CD8-positive, alpha-beta memory T cell (primary cell): ENCODE measurements at places on chromosomes 7 and 10. TPM values are rescaled to one million over a fixed set of nuclear protein-coding genes. Genes with fewer than 3 reads are reported as not detected.
A peak's percentile ranks its signal among the peaks of the same experiment; 100 is the strongest.

DNA sequence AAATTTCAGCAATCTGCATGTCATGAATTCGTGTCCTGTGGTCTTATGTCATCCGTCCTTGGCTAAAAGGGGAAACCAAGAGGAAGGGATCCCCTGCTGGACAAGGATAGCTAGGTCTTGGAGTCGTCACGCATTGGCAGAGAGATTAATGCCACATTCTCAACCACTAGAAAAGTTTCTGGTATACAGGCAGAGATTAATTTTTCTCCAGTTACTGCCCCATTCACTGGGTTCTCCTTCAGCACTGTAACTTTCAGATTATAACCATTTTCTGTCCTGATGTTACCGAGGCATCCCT is 1060.6 kb upstream of the AUTS2 start:
- no peak for DNase-seq

DNA sequence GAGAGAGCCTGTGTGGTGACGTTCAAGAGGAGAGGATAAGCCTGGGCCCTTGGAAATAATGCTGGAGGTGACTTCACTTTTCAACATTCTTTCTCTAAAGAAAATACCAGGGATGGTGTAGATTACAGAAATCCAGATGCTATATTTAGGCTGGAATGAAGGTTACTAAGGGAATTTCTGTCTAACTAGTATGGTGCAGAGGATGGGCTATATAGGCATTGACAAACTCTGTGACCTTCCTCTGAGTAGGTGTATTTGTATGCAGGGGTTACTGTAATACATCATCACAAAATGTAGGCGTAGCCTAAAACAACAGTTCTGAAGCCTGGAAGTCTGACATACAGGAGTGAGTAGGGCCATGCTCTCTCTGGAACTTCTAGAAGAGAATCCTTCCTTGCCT is 155.3 kb upstream of the INHBA start:
- no peak for DNase-seq

DNA sequence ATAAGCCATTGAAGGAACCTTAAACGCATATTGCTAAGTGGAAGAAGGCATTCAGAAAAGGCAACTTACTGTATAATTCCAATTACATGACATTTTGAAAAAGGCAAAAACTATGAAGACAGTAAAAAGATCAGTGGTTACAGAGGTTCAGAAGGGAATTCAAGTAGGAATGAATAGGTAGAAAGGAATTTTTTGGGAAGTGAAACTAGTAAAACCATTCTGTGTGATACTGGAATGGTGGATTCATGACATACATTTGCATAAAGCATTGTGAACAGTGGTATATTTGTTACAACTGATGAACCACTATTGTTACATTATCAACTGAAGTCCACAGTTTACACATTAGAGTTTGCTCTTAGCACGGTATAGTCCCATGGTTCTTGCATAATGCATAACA is 114.2 kb upstream of the GPR22 start:
- DNase-seq = no peak

DNA sequence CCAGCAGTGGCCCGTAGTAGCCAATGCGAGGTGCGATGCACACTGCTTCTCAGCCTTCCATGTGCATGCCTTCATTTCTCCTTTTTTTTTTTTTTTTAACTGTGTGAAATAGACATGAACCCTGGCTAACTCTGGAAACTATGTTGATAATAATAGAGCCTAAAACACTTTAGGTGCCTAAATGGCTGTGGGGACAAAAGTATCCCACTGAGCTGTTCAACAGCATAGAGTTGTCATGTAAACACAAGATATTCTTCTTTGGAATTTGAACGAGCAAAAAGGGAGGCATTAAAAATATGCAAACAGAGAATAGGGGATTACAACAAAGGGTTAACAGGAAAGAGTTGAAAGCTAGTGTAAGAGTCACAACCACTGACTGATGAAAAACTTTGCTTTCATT is 162.1 kb upstream of the NOBOX start:
- no peak for DNase-seq

GRCh38 chr7:107264723-107265122 is 95.9 kb downstream of the HBP1 start:
- DNase-seq = no peak

CASTOR2 gene
- total RNA-seq = 6.3 TPM

DNA sequence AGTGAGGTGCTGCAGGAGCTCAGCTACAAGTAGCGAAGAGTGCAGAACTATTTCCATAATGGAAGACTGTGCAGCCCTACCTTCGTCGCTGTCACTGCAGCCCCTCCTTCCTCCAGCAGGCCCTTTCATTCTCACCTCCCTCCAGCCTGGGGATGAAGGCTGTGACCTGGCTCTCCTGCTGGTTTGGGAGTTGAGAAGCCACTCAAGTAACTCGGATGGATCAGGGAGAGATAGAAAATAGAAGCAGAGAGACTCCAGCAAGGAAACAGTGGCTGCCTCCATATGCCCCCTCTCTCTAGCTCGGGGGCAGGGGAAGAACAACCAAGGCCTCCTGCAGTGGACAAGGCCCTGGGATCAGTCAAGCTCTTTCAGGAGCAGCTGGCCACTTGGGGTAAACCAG is 37.4 kb upstream of the NPFFR1 start:
- no peak for DNase-seq

- DNase-seq = no peak
Measured at GRCh38 chr10:62903828-62904227, 87.7 kb upstream of the EGR2 start.

DNA sequence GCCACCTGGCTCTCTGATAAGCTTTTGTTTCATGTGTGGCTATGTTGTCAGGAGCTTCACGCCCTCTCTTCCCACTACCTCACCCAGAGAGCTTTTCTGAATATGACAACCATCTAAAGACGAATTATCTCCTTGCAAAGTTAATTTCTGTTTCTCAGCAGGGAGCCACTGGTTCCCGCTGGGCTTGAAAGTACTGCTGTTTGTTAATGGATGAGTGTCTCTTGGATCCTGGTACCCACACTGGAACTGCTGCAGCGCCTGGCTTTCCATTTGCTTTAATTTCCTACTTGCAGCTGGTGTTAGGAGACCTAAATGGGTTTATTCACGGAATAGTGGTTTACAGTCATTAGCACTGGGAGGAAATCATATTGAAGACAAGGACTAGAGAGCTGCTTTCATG is 267.9 kb upstream of the LRGUK start:
- DNase-seq = no peak

DNA sequence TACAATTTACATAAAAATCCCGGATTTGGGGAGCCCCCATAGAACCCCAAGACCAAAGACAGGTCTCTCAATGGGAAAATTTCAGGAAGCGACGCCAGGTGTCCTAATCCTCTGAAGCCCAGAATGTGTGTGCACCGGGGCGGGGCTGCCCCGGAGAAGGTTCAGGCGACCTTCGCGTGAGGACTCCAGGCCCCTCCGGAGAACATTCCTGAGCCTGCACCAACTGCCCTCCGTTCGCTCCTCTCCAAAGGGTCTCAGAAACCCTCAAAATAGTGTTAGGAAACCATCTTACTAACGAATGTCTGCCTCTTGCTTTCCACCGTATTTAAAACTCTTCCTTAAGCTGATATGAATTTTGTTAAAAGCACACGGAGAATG is 78.5 kb upstream of the INSIG1 start:
- no peak for DNase-seq

GRCh38 chr10:48924988-48925387 is 14.7 kb downstream of the LRRC18 start:
- DNase-seq = no peak

CALY gene
- total RNA-seq = 1.3 TPM

GRCh38 chr10:3471472-3471871 is 298.9 kb upstream of the PITRM1 start:
- DNase-seq = no peak

DNA sequence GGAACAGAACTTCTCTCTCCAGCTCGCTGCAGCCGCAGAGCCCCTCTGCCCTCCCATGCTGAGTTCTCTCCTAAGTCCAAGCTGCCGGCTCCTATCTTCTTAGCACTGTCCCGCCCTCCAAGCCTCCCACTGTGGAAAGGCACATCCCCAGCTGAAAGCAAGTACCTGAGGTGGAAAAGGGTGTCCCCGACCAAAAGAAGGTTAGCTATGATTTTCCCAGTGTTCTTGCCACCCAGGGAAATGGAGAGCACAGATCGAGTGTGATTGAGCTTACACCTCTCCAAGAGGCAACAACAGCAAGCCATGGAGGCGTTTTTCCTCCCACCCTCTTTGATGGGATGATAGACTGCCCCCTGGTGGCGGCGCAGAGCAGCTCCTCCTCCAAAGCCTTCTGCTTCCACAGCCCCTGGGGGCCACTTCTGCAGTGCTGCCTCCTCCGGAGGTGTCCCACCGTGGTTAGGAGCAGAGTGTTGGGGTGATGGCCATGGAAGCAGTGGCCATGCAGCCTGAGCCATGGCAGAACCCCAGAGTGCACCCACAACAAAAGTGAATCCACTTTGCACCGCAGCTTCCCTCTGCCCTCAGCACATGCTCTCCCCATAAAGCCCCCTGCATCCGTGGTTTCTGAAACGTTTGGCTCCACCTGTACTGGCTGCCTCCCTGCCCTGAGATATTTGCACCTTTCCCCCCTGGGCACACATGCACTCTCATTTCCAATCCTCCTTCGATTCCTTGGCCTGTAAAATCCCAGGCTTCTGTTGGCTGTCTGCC is 143.1 kb upstream of the STK17A start:
- DNase-seq = peak; percentile 15

GRCh38 chr10:16870331-16870730 is 53.1 kb upstream of the RSU1 start:
- no peak for DNase-seq

- no peak for DNase-seq
Measured at GRCh38 chr10:73439605-73440312, 6.4 kb upstream of the MSS51 start.

GRCh38 chr7:22833113-22833855 is 10.6 kb upstream of the TOMM7 start:
- no peak for DNase-seq

TMEM176B gene
- total RNA-seq = 0.20 TPM

RAPGEF5 gene
- 0.13 TPM for total RNA-seq

GRCh38 chr10:4725917-4726606 is 99.9 kb upstream of the AKR1E2 start:
- no peak for DNase-seq

DNA sequence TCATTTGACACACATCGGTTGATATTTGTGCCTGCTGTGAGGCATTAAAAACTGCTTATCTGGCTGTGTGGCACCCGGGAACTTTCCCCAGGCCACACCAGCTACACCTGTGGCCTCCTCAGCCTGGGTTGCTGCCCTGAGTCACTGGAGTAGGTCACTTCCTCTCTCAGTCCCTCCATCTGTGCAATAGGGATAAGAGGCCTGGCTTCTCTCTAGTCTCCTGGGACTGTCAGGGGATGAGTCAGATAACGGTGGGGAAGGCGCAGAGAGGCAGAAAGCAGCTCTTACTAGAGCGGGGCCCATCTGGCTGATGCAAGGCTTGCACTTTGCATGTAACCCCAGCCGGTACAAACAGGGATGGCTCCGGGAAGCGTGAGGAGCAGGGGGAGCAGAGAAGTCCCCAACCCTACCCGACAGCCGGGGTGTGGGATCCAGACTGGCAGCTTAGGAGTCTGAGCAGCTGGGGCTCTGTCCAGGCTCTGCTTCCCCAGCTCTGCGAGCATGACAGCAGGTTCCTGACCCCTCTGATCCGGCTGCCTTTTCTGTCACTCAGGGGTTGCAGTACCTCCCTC is 34.0 kb downstream of the DNAJB12 start:
- no peak for DNase-seq

DNA sequence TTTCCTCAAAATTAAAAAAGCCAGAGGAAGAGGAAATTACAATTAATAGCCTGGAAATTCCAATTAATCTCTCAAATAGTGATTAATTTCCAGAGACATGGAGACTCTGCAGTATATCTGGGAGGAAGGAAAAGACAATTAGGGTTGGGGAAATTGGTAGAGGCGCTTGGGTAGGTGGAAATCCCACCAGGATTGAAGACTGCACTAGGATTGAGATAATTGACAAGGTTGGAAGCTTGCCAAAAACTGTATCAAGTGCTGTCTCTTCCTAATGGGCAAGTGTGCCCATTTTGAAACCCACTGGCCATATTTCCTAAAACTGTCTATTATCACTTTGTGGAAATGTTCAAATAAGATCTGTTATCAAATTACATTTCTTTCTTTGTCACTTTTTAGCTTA is 21.6 kb downstream of the CHN2 start:
- no peak for DNase-seq

GOLGA7B gene
- 0.44 TPM for total RNA-seq

- no peak for DNase-seq
Measured at GRCh38 chr10:126425032-126425431, 36.8 kb upstream of the ADAM12 start.

GRCh38 chr10:47296156-47296894 is 3.7 kb upstream of the GDF10 start:
- no peak for DNase-seq

GRCh38 chr10:45004661-45005060 is 3.9 kb downstream of the ZNF22 start:
- DNase-seq = no peak

DNA sequence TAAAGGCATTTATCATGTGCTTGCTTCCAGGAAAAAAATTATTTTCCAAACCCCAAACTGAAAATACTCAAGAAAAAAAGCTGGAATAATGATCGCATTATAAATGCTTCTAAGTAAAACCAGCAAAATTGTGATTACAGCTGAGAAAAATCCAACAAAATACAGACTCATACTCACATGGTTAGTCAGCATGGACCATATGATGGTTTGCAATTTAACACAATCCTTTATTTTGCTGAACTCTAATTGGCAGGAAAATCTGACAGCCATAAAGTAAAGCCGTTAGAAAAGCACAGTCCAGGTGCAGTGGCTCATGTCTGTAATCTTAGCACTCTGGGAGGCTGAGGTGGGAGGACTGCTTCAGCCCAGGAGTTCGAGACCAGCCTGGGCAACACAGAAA is 59.6 kb downstream of the BRI3 start:
- DNase-seq = no peak

DNA sequence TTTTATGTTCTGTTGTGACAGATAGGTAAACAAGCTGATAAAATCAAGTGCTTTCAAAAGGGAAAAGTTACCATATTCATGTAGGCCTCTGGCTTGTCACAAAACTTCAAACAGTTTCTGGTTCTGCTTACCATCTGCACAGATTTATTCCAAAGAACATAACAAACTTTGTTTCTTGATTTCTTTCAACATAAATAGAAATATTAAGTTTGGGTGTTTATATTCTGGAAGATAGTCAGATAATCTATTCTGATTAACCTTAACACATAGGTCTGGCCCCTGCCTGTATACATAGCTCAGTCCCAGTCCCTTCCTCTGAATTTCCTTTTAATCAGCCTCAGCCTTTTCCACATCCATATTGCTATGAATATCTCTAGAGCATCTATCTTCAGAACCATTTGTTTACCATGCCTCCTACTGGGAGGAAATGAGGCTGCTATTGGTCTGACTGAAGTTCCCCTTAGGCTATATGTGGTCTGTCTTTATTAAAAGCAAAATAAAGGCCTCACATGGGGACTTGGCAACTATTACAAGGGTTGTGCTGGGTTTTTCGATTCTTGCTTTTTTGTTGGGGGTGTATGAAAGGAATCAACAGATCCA is 319.0 kb downstream of the HPSE2 start:
- DNase-seq = no peak

ALOX5 gene
- total RNA-seq = 0.77 TPM

DNA sequence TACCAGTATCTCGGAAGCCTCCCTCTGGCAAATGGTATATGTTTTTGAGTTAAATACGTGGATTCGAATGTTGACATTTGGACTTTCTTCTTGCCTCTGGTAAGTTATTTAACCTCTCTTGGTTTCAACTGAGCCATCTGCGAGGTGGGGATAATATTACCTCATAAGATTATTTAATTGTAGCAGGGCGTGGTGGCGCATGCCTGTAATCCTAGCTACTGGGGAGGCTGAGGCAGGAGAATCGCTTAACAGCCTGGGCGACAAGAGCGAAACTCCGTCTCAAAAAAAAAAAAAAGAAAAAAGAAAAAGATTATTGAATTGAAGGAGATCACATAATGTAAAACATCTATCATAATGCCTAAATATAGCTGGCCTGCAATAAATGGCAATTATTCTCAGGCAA is 396 bp upstream of the TAF5 start:
- no peak for DNase-seq
